ENCODE measurements at places on chromosomes 5 and 9.

DNA sequence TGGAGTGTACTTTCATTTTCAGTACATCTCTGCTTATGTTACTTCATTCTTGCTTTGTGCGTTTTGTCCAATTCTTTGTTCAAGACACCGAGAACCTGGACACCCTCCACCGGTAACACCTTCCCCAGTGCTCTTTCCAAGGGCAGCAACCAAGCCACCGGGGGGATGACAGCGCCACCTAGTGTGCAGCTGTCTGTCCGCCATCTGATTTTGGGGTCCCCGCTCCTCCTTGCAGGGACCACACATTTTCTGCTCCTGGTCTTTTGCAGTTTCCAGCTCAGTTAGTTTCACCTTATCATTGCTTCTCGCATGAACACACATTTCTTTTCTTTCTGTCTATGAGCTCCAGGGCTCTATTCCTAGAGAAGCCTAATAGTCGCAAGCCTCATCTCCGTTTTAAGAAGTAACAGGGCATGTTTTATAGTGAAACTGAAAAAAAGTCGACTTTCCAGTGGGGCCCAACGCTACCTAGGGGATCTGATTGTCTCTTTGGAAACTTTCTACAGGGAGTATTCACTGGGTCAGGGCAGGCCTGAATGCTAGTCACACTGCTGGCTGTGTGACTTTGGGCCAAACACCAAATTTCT, 152.1 kb downstream of the FSTL4 start:
- DNase-seq, result no peak

- no peak for DNase-seq
Observed at GRCh38 chr9:116274293-116274692, 120.7 kb downstream of the PAPPA start.

GRCh38 chr9:3549225-3549624, 23.4 kb upstream of the RFX3 start:
- no peak for DNase-seq

DNA sequence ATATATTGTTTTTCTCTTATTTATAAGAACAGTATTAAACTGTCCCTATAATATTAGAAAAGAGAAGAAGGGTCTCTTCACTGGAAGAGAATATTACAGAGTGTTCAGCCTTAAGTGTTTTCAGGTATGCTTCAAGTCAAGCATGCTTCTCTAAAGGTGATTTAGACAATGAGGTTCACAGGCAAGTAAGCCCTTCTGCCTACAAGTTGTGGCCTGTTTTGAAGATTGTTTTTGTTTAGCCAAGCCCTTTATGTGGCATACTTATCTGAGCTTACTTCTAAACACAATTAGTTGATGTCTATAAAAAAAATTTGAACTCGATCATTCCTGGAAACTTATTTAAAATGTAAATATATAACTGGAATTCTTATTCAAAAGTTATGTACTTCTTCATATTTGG, 343.8 kb upstream of the CDH18 start:
- no peak for DNase-seq

DNA sequence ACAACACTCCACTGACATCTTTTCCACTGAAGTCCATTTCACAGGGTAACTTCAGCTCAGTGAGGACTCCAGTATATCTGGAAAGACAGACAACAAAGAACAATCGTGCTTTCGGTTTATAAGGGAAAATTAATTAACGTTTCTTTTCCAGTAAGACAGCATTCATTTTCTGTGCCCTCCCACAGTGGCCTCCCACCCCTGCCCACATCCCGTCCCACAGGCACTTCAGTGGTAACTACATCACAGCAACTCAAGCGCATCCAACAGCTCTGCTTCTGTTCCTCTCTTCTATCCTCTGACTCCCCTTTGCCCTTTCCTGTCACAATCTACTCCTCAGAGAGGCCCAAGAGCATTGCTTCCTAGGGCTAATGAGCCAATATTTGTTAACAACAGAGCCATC, 40.3 kb downstream of the GLDC start:
- DNase-seq, result no peak

DNA sequence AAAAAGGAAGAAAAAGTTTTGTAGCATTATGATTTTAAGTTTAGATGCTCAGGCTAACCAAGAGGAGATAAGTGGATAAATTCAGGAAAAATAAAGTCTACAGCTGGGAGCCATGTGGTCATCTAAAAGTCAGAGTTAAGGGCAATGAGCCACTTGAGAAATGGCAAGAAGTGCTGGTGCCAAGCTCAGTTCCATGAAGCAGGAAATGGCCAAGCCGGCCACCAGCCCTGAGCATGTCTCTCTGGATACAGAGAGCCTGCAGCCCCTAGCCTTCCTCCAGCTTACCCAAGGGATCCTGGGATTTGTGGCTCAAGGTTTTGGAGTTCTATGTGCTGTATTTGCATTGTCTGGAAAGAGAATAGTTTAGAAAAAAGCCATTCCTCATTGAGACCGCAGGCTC, 12.2 kb upstream of the S1PR3 start:
- no peak for DNase-seq

GRCh38 chr5:117652036-117652957, 1077.7 kb upstream of the SEMA6A start:
- peak; percentile 21 for DNase-seq

- DNase-seq, result no peak
Observed at GRCh38 chr5:132110930-132111329, 37.3 kb downstream of the CSF2 start.

DNA sequence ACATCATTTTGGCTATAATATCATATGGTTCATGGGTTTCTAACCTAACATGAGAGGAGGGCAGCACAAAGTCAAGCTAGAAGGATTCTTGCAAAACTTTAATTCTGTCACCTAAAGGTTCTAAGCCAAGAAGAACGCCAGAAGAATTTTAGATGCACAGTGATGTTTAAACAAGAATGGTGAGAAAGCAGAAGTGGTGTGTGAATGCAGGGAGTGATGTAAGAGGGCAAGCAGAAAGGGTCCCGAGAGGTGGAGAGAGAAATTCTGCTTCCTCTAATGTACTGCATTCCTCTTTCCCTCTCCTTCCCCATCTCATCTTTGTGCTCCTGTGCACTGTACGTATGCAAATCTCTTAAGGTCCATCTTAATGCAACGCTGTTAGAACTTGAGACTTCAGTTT, 2.1 kb upstream of the TRMO start:
- no peak for DNase-seq

- no peak for DNase-seq
Observed at GRCh38 chr5:39541920-39542319, 117.1 kb upstream of the DAB2 start.
